Activated CD4-positive, alpha-beta memory T cell treated with anti-CD3 and anti-CD28 coated beads for 36 hours (primary cell): ENCODE measurements at places on chromosomes 5 and 9. TPM values are rescaled to one million over a fixed set of nuclear protein-coding genes. Genes with fewer than 3 reads are reported as not detected.

DNA sequence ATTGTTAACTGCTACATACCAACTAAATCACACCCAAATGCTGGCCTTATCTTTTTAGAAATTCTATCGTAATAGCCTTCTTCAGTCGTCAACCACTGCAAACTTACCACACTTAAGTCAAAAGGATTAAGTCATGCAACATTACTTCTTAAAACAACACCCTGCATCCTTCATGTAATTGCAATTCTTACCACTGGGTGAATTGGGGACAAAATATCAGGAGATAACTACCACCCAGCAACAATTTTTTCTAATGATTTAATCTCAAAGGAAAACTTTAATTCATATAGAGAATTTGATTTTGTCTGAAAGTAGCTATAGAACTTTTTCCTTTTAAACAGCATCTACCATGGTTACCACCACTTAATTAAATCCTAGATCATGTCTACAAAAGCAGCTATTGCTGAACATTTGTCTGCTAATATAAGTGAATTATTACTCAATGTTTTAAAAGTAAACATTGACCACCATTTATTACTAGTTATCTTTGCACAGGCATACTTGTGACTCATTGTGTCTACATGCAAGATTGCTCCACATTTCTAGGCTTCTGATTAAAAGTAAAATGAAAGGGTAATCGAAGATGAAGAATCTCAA, 10.5 kb downstream of the MLLT3 start:
- no peak for DNase-seq

DNA sequence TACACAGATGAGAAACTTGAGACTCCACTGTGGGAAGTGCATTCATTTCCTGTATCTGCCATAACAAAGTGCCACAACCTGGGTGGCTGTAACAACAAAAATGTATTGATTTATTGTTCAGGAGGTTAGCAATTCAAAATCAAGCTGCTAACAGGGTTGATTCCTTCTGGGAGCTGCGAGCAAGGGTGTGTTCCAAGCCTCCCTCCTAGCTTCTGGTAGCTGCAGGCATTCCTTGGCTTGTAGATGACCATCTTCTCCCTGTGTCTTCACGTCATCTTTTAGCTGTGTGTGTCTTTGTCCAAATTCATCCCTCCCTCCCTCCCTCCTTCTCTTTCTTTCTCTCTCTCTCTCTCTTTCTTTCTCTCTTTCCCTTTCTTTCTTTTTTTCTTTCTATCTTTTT, 258.1 kb downstream of the MSX2 start:
- DNase-seq: no peak

DNA sequence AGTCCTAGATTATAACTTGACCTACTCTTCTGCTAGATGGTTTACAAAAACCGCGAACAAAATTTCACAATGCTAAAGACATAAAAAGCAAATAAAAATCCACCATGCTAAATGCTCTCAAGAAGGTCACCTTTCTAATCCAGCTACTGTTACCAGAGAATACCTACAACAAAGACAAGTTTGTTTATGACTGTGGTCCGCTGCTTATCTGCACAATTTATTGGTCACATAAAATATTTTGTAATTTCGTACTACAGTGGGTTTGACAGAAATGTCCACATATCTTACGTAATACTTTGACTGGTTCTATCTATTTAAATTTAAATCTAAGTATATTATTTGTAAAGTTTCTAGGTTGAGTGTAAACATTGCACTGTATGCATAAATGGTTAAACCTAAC, 257.6 kb upstream of the ZNF608 start:
- DNase-seq: no peak

DNA sequence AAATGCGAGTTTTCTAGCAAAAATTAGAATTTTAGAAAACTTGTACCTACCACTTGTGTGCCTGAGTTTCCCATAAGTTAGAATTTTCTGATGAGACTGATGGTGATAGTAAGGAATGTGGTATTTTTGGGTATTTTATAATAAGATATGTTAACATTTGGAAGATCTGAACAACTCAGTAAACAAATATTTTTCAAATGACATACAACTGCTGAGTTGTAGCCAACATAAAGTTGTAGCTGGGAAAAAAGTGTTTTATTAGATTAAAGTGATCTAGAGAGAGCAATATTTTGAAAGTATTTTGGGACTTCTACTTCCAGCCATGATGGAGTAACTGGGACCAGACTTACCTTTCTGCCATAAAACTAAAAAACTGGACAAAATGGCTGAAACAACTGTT, 37.9 kb downstream of the GEMIN5 start:
- DNase-seq: no peak

GRCh38 chr5:113194125-113194524, 217.5 kb downstream of the DCP2 start:
- no peak for DNase-seq

DNA sequence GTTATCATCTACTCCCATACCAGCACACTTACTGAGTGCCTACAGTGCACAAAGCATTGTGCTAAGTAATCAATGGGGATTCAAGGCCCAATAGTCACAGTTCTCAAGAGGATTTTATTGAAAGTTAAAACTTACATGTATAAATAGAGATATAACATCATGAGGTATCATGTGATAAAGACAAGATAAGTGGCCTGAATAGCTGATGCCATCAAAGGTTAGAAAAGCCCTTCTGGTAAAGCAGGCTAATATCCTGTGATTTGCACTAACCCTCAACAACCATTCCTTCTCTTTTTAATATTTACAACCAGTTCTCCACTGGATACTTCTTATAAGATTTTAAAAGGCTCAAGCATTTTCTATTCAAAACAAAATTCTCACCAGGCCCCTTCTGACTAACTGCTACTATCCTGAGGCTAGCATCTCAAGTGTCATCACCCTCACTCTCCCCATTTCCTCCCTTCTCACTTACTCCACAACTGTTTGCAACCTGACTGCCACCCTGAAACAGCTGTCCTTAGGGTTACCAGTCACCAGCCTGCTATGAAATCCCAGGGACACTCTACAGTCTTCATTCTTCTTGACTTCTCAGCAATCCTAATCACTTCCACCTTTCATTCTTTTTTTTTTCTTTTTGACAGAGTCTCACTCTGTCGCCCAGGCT, 377.9 kb downstream of the ENC1 start:
- no peak for DNase-seq

DNA sequence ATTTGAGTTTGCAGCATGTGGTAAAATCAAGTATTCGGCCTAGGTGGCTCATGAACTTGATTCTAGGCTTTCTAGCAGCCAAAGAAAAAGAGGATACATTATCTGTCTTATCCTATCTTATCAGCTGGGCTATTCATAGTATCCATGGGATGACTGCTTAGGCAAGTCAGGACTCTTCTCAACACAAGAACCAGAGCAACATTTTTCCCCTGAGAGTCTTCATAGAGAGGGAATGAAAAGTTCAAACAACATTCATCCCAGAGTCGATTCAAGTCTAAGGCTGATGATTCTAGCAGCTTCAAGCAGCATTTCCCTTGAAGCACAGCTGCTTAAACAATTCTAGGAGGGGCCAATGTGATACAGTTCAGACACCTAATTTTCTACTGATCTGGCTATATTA, 3.0 kb downstream of the S100Z start:
- no peak for DNase-seq

- DNase-seq: no peak
Measured at GRCh38 chr5:7638456-7638855, 212.5 kb downstream of the CFAP90 start.

- no peak for DNase-seq
Measured at GRCh38 chr5:59055745-59056448, 473.0 kb downstream of the RAB3C start.

The FOXD4L4 gene
- not detected for total RNA-seq

The SLC23A1 gene
- total RNA-seq: 1.0 TPM

GRCh38 chr5:66197764-66198405, 53.8 kb downstream of the SREK1 start:
- DNase-seq: no peak

The GBGT1 gene
- total RNA-seq: 3.6 TPM

DNA sequence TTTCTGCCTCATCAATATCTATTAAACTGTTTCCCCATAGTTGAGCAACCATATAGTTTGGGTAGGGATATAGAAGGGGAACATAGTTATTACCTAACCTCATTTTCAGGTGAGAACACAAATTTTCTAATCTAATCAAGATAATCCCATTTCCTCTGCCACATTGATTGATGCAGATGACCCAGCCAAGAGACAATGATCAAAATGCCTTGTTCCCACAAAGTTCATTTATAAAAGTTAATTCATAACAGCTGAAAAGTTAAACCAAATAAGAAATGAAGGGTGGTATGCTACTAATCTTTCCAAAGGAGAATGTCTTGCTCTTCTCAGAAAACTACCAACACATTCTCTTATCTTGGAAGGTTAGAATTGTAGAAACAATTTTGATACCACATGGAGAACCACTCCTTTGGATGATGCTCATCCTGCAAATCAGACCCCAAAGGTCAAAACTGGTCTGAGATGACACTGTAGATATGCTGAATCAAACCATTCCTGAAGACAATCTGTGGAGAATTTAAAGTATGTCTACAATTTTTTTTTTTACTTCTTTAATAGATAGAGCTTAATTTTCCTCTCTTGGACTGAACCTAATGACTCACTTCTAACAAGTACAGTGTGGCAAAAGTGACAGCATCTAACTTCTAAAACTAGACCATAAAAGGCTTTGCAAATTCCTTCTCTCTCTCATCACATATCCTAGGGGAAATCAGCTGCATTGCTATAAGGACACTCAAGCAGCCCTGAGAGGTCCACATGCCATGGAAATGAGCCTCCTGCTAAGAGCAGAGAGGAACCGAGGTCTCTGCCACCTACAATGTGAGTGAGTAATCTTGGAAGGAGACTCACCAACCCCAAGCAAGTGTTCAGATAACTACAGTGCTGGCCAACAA, 586.7 kb upstream of the TUSC1 start:
- no peak for DNase-seq

The HTR1A gene
- not detected for total RNA-seq

DNA sequence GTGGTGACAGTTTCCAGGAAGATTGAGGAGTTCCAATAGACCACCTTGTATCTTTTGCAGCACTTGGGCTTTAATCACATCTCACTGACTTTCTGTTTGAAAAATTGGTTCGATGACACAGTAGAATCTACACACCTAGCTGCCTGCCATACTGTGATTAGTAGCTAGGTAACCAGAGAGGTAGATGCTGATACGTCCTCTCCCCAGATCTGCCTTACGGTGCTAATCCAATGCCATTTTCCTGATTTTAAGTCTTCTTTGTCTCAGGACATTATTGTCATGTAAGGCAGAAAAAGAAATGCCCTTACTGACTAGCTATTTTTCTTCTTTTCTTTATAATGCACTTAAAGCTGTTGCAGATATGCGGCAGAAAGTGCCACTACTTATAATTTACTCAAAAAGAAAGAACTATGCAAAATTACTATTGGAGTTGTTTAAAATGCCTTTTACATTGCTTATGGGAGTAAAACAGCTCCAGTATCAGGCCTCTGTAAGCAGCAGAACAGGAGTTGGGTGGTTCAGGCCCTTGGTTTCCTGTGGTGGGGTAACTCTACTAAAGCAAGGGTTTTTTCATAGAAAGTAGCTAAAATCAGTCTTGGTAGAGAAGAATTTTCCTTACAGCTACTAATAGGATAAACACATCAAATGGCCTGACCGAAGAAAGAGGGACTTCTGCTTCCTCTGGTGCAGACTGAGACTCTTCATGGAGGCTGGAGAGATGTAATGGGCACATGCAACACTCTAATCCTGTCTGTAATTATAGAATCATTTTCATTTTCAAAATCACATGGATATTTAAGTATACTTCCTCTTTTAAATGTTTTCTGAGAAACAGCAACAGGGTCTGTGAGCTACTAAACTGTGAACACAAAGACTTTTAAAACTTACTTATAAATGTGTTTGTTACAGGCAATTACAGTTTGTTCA, 177.2 kb downstream of the MAPKAP1 start:
- DNase-seq: no peak

DNA sequence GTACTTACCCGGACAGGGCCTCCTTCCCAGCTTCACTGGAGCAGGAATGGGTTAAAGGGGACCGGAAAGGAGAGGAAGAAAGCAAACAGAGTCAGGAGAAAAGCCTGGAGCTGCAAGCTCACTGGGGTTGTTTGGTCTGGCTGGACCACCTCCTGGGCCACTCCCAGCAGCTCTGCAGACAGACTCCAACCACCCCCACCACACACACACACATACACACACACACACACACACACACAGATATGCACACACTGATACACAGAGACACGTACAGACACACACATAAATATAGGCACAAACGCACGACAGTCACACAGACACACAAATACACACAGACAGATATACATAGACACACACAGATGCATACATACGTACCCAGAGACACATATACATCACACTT, 34.9 kb upstream of the SYNPO start:
- DNase-seq: no peak

The RNF183 gene
- total RNA-seq: 0.39 TPM

GRCh38 chr5:24598956-24599355, 45.8 kb downstream of the CDH10 start:
- no peak for DNase-seq

DNA sequence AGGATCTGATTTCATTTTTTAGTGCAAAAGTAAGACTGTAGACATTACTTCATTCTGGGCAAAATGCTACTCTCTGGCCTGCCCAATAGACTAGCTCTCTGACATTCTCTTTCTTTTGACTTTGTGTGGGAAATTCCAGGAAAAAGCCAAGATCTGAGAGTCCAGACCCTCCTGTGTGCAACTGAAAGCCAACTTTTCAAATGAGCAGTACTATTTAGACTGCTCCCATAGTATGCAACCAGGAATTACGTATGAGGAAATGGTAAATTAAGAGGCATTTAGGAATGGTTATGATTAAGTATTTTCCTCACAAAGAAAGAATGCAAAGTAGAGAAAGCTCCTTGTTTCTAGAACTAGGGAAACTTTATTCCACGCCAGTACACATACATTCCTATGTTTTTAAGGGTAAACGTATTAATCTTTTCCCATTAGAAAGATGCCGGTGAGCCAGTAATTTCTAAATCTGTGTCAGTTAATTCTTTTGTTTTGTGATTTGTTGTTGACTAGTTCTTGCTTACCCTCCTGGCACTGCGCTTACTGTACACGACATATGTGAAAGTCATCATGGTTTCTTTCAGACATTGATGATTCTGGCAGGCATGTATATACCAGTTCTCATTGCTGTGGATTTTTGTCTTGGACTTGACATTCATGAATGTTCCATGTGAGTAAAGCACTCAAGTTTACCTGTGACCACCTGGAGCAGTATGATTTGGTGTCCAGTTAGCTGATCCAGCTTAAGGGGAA, 56.0 kb downstream of the AOPEP start:
- DNase-seq: no peak
